Hematopoietic multipotent progenitor cell treated with erythropoietin and hydrocortisone succinate and interleukin-3 and kit ligand, for 15 days (in vitro differentiated cells): ENCODE measurements at places on chromosomes 2 and 18.

- no peak for DNase-seq
These were observed 76.5 kb downstream of the KCTD1 start for GRCh38 chr18:26471826-26472225.

GRCh38 chr2:47869859-47870595 lies 36.3 kb downstream of the FBXO11 start:
- DNase-seq = no peak

- no peak for DNase-seq
These were observed 657.3 kb upstream of the PIK3C3 start for GRCh38 chr18:41297740-41298139.

DNA sequence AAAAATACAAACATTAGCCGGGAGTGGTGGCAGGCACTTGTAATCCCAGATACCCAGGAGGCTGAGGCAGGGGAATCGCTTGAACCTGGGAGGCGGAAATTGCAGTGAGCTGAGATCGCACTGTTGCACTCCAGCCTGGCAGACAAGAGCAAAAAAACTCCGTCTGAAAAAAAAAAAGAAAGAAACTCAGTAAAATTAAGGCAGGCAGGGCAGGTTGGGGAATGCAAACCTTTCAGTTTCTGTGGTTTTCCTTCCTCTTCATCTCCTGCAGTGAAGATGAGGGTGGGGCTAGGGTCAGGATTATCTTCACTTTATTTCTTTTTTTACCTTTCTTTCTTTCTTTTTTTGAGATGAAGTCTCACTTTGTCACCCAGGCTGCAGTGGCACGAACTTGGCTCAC lies 43.2 kb upstream of the PSME4 start:
- no peak for DNase-seq

GRCh38 chr2:6011921-6012320 lies 319.7 kb downstream of the SOX11 start:
- no peak for DNase-seq

DNA sequence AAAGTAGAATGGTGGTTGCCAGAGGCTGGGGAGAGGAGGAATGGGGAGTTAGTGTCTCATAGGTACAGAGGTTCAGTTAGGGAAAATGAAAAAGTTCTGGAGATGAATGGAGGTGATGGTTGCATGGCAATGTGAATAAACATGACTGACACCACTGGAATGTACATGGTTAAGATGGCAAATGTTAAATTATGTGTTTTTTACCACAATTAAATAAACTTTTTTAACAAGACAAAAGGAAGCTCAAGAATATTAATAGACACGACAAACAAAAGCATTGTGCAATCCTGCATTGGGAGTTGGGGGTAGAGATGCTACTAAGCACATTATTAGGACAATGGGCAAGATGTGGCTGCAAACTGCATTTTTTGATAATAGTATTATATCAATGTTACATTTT lies 147.7 kb downstream of the TWIST2 start:
- DNase-seq = no peak

DNA sequence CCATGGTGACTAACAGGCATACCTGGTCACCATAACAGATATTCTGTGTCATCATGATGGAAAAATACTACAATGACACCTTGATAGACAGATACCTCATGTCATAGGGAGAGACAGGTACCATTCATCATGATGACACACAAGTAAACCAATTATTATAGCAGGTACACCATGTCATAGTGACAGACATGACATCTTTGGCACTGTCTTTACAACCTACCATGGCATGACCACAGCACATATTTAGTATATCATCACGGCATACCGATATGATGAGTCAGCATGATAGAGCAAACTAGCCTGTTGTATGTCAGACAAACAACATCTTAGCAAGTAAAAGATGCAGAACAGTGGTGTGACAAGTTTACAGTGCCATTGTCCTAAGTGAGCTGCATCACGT lies 101.3 kb upstream of the KLHL29 start:
- DNase-seq = no peak

- DNase-seq = no peak
These were observed 543.5 kb downstream of the METTL4 start for GRCh38 chr18:2027756-2028155.

DNA sequence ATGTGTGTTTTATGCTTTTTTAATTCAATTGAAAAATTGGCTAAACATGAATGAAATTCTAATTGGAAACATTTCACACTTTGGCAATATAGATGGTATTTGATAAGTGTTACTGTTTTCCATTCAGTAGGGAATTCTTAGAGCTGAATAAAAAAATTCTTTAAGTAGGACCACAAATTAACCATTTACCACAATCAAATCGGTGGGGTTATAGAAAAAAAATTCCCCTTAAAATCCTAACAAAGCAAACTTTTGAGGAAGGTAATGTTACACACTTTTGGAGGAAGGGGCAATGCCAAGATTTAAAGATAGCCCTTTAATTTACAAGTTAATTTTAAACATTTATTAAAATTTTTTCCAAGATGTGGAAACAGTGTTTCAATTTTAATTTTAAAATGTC lies 279.0 kb upstream of the FIGN start:
- DNase-seq = no peak

- DNase-seq = no peak
These were observed 20.6 kb upstream of the ACSL3 start for GRCh38 chr2:222840060-222840802.

DNA sequence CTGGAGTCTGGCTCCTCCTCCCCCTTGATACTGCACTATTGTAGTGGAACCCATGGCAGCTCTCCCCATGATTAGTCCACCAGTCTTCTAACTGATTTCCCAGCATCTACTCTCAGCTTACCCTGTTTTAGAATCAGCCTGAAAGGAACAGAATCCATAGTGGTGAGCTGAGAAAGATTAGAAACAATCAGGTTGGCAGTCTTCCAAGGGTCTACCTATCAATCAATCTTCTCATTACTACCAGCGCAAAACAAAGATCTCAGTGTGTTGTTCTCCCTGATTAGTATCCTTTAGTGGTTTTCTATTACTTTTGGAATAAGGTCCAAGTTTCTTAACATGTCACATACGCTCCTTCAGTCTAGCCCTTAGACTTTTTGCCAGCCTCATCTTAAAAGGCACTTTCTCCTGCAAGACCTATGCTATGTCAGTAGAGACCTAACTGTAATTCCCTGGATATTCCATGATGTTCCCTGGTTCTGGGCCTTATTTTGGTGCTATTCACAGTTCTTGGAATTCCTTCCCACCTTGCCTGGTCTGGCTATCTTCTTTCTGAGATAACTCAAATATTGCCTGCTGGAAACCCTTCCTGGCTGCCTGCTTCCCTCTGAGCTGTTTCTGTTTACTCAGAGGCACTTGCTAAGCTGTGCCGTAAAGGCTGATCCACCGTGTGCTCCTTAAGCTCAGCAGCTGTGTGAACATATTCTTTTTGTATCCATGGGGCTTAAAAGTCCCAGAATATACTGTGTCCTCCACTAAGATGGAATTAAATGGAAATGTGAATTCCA lies 32.6 kb downstream of the LAMA3 start:
- no peak for DNase-seq

DNA sequence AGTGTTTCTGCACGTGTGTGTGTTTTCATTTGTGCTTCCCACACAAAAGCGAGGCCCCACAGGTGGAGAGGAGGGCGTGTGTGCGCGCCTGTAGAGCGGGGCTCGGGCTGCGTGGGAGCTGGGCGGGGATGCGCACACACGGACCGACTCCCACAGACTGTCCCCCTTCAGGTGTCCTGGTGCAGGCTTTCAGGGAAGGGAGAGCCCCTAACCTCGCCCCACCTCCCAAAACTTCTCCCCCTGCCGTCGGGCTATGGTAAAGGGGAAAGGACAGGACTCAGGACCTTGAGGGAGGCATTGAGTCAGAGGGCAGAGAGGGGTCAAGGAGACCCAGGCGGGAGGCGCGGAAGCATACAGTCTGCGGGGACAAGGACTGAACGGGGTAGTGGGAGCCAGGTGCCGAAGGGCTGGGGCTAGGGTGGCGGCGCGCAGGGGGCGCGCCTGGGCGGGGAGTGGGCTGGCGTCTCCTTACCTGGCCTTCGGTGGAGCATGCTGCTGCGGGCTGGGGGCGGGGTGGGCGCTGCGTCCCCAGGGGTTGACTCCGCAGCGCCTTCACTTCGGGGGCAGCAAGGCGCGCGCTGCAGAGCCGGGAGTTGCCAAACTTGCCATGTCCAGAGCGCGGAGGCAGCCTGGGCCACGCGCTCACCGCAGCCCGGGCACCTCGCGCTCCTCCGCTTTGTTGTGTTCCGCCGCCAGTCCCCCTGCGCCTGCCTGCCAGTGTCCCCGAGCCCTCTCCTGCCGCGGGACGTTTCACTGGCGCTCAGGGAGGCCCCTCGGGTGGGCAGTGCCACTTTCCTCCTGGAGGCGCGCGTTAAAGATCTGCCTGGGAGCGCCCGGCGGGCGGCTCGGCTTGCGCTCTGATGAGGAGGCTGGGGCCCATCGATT lies 302.0 kb downstream of the NCKAP5 start:
- no peak for DNase-seq

GRCh38 chr18:78543201-78543725 lies 436.4 kb upstream of the SALL3 start:
- DNase-seq = no peak

- DNase-seq = no peak
These were observed 1.8 kb downstream of the ASIC4 start for GRCh38 chr2:219515874-219516629.

DNA sequence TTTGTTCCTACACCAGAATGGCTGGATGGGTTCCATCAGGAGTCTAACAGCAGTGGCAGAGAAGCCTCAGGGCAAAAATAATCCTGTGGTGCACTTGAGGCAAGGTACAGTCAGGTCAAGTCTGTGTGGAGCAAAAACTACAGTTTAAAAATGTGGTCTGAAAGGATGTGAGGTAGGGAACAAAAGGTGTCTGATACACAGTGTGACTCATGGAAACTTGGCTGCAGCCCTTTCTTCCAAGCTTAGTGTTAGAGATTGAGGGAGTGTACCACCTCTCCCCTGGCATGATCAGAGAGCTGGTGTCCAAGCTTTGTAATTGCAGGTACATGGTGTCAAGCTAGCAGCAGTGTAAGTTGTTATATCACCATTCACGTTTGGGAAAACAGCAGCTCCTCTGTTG lies 8.9 kb downstream of the ANKAR start:
- DNase-seq = no peak

- no peak for DNase-seq
These were observed 121.4 kb downstream of the CTAGE1 start for GRCh38 chr18:22296304-22296703.

DNA sequence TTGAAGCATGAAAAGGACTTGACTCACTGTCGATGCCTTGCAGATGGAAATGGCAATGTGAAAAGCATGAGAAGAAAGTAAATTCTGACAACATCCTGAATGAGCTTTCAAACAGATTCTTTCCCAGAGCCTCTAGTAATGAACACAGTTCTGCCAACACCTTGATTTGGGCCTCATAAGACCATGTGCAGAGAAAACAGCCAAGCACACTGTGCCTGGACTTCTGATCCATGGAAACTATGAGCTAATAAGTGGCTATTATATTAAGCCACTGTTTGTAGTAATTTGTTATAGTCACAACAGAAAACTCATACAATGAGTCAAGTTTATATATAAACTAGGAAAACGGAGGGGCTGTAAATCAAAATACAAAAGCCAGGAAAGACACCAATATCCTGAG lies 477.3 kb downstream of the MBD2 start:
- no peak for DNase-seq

- DNase-seq = no peak
These were observed 816 bp downstream of the GALNT14 start for GRCh38 chr2:31137211-31138036.

DNA sequence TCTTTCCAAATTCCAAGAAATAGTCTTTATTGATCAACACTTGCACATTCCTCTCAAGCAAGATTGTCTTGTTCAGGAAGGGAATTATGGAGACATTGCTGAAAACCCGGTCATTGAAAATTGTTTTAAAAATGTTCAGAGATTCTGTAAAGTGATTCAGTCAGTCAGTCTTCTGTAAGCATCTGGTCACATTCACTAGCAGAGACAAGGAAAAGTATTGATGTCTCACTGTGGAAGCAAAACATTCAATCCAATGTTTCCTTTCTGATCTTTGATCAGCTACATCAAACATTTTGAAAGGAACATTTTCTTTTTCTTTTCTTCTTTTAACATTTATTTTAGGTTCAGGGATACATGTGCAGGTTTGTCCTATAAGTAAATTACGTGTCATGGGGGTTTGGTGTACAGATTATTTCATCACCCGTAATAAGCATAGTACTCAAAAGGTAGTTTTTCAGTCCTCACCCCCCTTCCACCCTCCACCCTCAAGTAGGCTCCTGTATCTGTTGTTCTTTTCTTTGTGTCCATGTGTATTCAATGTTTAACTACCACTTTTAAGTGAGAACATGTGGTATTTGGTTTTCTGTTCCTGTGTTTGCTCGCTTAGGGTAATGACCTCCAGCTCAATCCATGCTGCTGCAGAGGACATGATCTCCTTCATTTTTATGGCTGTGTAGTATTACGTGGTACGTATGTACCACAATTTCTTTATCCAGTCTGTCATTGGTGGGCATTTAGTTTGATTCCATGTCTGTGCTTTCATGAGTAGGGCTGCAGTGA lies 61.2 kb downstream of the CTNNA2 start:
- no peak for DNase-seq

DNA sequence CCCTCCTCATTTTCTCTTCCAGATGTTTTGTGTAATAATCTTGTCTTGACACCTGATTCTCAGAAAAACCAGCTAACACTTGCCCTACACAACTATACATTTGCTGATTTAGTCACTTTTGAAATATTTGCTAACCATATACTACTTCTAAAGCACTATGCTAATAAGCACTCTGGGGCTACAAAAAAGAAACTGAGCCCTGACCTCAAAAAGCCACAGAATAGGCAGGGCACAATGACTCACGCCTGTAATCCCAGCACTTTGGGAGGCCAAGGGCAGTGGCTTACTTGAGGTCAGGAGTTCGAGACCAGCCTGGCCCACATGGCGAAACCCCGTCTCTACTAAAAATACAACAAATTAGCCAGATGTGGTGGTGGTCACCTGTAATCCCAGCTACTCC lies 266.0 kb downstream of the RAD51AP2 start:
- DNase-seq = no peak

DNA sequence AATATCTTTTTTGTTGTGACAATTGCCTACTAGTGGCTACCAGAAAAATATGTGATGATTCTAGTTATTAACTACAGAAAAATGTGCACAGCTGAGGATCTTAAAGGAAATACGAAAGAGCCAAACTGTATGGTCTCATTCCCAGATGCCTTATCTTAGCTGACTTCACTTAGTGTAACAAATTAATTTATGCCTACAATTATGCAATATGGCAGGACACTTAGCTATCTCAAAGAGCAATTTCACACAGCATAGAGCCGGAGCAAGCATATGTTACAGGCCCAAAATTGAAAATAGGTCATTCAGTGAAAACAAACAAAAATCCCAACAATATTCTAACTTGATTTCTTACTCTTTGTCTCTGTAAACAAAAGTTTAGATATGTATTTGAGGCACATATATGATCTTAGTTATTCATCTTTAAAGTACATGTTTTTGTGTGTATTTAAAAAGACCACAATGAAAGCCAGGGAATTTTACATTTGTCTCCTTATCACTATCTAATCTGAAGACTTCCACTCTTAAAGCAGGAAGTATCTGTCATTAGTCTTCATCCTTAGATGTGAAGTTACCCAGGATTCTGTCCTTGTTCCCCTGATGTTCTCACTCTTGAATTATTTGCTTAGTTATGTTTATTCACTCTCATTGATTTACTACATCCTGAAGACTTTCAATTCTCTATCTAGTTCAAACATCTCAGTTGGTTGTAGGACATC lies 1579.0 kb upstream of the NXPH2 start:
- no peak for DNase-seq

- DNase-seq = no peak
These were observed 29.8 kb downstream of the TANK start for GRCh38 chr2:161190050-161190449.

- no peak for DNase-seq
These were observed 818.1 kb upstream of the SOX11 start for GRCh38 chr2:4873876-4874593.
